ENCODE measurements at places on chromosomes 3 and 15.

DNA sequence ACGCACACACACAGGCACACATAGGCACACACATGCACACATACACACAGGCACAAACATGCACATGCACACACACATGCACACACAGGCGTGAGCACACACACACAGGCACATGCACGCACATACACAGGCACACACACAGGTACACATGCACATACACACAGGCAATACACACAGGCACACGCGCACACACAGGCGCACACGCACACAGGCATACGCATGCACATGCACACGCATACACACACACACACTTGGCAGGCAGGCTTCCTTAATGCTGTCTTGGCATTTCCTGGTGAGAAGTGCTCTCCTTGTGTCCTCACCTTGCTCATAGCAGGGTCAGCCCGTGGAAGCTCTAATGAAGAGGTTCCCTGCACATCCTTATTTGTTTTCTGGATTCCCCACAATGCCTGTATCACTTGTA lies 8.4 kb upstream of the SLCO2A1 start:
- no peak for DNase-seq

DNA sequence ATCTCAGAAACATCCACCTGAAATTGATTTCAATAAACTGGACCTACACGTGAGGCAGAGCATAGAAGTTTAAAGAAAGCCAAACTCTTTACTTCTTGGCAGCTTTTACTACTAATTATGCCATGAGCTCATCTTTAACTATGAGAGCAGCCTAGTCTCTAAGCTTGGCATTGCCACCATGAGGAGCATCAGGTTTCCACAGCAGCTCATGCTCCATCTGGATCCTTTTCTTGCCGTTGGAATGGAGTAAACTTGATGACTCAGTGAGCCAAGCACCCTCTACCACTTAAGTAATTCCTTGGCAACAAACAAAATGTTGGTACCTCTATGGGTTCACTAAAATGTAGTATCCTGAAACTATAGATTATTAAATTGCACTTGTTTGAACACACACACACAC lies 583.2 kb downstream of the EPHA3 start:
- DNase-seq = no peak

GRCh38 chr3:152444029-152444641 lies 175.4 kb downstream of the MBNL1 start:
- no peak for DNase-seq

DNA sequence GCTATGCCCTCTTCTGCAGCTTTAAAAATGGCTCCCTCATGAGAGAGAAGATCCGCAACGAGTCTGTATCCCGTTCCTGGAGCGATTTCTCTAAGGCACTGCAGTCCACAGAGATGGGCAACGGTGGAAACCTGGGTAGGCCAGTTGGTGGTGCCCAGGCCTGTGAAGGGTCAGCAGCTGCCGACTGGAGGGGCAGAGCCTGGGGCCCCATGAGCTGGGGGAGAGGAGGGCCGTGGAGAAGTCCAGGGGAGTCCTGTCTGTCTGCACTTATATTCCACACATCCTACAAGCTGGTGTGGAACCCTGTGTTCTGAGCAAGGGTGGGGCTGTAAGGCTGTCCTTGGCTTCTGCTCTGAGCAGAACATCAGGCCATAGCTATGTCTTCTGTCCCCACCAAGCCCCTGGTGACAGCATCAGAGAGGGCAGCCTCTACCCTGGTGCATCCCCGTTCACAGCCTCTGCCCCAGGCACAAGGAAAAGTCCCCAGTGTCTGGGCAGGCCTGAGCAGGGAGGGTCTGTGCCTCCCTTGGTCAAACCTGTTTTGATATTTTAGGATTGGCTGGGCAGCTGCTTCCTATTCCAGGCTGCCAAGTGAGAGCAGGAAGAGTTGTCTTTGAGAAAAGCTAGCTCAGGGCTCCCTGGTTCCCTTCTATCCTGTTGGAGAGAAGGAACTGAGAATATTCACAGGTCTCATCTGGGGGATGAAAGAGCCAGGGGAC lies 29.7 kb downstream of the XYLB start:
- DNase-seq = no peak

GRCh38 chr3:88231207-88231606 lies 81.4 kb downstream of the C3orf38 start:
- no peak for DNase-seq

GRCh38 chr15:64925335-64926330 lies 13.9 kb downstream of the ANKDD1A start:
- no peak for DNase-seq

DNA sequence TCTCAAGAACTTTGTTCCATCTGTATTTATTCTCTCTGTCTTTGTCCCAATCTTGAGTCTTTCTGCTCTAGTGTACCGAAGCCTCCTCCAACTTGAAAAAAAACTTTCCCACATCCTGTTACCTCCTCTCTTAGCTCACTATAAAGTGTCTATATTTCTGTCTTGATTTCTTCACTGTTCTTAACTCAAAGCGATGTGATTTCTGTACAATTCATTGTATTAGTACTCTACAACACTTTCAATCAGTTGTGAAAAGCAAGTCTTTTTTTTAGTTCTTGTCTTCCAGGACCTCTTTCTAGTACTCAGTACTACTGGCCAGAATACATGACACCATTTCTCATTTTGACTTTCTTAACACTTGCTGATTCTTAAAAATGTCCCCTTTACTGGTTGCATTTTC lies 353.5 kb upstream of the SATB1 start:
- DNase-seq = no peak

DNA sequence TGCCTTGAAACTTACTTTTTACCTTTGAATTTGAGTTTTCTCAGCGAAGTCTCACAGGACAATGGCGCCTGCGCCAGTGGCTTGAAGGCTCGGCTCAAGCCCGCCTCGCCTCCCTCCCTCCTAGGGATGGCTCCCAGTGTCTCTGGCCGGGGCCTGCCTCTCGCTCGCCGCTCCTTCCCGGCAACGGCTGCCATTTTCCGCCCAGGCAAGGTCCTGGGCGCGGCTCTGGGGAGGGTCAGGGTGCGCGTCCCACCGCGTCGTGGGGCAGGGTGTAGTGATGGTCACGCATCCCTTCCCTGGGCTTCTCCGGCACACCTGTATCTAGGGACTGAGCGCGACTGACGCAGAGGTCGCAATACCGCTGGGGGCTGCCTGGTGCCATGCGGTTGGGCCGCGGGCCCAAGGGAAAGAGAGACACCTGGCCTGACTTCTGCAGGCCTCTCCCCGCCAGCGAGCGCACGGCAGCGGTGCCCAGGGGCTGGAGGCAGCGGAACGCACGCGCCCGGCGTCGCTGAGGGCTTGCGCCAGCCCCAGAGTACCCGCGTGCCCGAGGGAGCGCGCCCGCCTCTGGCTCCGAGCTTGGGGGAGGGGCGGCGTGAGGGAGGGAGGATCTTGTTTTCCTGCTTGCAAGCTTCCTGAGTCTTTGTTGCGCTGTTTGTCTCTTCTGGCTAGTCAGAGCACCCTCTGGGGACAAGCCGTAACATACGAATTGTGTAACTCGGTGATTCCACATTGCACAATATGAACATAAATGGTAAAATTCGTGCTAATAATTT lies 20.7 kb upstream of the FEM1B start:
- DNase-seq = no peak

GRCh38 chr3:67635806-67636205 lies 18.6 kb downstream of the SUCLG2 start:
- DNase-seq = no peak

GRCh38 chr3:156547637-156548036 lies 7.3 kb downstream of the SSR3 start:
- no peak for DNase-seq

DNA sequence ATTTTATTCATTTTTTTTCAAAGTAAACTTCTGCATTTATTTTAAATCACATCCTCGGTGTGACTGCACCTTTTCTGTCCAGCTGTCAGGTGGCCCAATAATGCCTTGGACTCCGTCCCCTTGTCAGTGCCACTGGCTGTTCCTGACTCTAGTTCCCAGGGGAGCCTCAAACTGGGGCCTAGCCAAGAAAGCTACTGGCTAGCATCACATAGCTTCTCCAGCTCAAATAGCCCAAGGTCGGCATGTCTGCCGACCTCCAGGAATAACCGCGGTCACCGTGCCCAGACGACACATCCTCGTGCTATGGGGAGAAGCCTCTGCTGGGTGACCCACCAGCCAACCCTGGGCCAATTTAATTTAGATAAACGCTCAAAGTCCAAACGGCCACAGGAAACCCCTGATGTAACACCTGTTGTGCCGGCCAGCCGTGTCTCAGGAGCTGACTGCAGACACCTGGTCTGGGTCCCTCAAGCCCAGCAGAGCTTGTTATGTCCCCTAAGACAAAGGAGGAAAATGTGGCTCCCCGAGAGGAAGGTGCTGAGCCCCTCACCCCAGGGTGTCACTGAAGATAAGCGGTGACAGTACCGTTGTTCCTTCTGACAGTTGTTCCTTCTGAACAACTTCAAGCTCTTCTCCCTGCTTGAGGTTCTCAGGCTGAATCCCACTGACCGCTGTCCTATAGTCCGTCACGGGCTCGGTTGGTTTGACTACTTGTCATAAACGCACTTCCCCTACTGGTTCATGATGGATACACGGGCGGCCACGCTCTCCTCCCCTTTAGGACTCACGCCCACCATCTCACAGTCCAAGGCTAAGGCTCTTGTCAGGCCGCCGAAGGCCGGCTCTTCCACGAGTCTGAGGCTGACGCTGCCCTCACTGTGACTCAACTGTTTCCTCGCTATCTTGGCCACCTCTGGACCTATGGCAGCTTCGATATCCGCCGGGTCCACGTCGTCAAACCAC lies 126.2 kb downstream of the KLF13 start:
- DNase-seq = no peak

- DNase-seq = no peak
These were observed 42.2 kb downstream of the ZNF609 start for GRCh38 chr15:64502551-64502950.

GRCh38 chr3:94081884-94082283 lies 19.0 kb downstream of the NSUN3 start:
- no peak for DNase-seq

DNA sequence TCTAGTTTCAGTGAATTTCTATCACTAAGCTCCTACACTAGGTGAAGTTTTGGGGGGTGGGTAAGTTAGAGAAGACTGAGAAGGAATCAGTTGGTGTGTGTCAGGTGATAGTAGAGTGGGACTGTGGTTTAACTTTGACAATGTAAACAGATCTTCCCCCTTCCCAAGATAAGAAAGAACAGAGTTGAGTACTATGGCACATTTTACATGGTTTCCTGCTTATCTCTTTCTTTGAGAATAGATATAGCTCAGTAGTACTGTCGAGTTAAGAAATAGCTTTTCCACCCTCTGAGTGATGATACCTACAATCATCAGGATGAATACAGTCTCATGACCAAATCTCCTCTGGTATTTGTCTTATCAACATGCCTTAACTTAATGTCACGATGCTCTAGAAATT lies 42.8 kb downstream of the GAP43 start:
- DNase-seq = no peak

GRCh38 chr3:121989943-121990342 lies 32.1 kb downstream of the ILDR1 start:
- no peak for DNase-seq

DNA sequence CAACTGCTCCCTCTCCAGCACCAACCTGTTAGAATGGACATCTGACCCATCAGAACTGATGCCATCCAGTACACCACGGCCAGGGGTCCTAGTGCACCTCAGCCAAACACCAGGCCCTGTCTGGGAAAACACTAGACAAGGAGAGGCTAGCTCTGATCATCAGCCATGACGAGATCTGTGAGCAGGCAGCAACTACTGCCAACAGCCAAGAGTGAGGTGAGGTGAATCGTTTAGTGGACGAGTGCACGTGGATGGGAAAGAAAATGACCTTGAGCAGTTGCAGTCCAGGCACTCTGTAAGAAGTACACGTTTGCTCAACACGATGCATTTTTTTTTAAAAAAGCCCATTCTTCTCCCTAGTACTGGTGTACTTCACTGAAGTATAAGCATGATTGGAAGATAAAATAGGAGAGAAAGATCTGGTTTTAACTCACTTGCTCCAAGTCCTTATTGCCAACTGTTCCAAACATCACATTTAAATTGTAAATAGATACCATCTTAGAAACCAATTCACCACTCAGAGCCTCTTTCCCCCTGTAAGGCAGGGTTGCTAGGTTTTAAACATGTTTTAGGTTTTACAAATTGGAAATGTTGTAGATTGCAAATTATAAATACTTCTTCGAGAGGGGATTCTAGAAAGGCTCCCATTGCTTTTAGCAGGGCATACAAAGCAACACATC lies 5.7 kb downstream of the ST8SIA2 start:
- no peak for DNase-seq

DNA sequence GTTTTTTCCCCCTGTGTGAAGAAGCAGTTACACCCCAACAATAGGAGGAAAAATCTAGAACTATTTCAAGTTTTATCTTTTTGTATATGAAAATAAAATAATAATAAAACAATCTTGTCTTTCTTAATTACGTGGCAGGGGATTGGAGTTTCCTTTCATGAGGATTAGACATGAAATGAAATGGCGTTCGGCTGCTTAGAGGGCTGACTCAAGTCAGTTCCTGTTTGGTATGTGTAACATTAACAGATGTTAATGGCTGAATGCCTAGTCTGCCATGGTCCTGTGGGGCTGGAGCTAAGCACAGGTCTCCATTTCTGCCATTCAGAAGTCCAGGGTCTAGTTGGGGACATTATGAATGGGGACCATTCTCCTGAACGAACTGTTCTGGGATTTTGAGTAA lies 3.1 kb upstream of the EXOG start:
- DNase-seq = no peak

- no peak for DNase-seq
These were observed 41.7 kb upstream of the ADAMTS17 start for GRCh38 chr15:100383302-100384107.

GRCh38 chr3:9750556-9751411 lies 1.0 kb downstream of the OGG1 start:
- no peak for DNase-seq

- DNase-seq = no peak
These were observed 76.1 kb upstream of the LRRFIP2 start for GRCh38 chr3:37250435-37250834.

- no peak for DNase-seq
These were observed 137.8 kb upstream of the CBLB start for GRCh38 chr3:106006571-106006970.

DNA sequence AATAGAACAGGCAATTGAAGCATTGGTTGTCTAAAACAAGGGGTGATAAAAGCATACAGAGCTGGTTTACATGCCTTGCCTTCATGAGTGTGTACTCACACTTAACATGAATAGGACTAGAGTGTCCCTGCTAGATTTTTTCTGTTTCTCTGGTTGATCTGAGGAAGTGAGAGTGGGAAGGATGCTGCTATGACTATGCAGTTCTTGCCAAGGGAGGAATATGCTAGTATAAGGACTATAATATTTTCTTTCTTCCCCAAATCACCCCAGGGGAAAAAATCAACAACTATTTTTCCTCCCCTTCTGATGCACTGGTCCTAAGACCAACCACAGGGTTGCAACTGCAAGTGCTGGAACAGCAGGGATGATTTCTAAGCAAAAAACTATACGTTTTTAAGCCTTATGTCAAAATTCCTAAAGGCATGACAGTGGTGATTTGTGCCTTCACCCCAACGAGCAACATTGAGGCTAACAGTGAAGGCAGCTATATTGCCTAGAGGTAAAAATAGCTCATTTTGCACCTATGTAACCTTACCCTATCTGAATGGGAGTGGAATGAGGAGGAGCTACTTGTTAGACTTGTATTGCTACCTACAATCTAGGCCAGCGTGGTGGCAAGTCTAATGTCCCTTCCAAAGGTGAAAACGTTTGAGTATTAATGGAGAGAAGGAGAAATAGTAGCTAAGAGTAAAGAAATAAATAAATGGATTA lies 33.5 kb upstream of the USP8 start:
- no peak for DNase-seq
